Fibroblast of skin of scalp (primary cell): ENCODE measurements at places on chromosomes 16 and 17.

DNA sequence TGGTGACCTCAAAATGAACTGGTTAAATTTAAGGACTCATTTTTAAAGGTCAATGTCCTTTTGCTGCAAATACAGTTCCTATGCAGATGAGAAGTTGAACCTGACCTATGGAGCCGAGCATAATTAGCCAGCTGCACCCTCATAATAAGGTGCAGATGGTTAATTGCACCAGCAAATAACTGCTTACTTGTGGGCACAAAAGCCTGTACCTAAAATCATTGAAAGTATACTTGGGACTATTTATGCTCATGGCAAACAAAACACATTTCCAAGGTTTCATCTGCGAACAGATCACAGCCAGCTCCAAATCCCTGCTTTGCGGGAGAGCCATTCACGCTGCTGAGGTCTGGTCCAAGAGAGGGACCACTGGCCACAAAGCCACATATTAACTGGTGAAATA lies 13.0 kb downstream of the HYDIN start:
- no peak for DNase-seq

- no peak for DNase-seq
Measured at GRCh38 chr16:67886387-67886786, 1.7 kb downstream of the NRN1L start.

DNA sequence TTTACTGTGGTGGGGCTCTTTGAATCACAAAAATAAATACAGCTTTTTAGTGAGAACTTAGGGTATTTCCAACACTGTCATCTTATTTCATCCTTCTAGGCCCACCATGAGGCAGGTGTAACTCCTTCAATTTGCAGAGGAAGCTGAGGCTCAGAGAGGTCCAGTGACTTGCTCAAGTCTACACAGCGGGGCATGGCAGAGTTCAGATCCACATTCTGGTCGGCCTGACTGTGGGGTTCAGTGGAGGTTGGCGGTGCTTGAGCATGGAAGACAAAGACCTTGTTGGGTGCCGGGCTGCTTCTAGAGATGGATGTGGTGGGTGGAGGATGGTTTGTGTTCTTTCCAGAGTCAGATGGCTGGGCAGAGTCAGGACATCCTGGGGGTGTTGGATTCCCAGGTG lies 39.8 kb downstream of the PLCG2 start:
- DNase-seq: no peak

DNA sequence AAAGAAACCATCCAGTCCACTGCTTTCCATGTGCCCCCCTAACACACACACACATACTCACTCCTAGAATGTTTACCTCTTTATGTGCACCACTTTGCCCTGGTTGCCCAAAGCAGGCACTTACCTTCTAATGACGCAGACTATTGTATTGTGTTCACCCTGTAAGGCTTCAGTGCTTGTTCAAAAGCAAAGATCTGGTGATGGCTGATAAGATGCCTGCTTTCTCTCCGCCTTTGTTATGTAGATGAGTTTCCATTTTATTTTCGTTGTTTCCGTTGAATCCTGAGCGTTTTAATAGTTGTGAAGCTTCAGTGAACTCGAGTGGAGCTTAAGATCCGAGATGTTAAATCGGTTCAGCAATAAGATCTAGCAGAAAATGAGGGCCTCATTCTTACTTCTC lies 452.7 kb downstream of the TMEM114 start:
- DNase-seq: no peak

- no peak for DNase-seq
Measured at GRCh38 chr16:84840687-84841627, 21.2 kb downstream of the CRISPLD2 start.

- DNase-seq: peak; percentile 61
Measured at GRCh38 chr16:84739349-84740124, 39.7 kb downstream of the USP10 start.

DNA sequence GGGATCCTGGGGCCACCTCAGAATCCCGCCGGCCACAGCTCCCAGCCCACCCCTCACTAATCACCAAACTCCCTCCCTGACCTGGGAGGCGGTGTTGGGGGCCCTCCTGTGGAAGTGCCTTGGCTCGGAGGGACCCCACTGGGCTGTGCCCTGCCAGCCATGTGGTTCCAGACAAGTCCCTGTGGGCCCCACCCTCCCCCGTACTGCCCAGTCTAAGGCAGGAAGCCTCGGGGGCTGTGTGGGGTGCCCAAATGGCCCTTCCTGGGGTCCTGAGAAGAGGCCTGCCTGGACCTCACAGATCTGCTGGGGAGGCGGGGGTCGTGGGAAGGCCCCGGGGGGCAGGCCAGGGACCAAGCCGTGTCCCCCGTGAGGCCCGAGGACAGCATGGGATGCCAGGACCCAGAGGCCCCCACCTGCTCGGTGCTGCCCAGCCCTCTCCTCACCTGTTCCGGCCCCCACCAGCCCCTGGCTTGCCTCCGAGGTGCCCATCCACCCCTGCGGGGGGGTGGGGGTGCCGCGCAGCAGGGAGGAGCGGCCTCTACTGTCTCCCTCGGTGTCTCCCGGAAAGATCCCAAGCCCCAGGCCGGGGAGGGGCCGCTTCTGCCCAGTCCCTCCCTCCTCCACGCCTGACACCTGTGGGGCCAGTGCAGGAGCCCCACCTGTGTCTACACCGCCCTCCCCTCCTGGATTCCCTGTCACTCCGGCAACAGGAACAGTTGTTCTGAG lies 9.3 kb upstream of the KREMEN2 start:
- no peak for DNase-seq

DNA sequence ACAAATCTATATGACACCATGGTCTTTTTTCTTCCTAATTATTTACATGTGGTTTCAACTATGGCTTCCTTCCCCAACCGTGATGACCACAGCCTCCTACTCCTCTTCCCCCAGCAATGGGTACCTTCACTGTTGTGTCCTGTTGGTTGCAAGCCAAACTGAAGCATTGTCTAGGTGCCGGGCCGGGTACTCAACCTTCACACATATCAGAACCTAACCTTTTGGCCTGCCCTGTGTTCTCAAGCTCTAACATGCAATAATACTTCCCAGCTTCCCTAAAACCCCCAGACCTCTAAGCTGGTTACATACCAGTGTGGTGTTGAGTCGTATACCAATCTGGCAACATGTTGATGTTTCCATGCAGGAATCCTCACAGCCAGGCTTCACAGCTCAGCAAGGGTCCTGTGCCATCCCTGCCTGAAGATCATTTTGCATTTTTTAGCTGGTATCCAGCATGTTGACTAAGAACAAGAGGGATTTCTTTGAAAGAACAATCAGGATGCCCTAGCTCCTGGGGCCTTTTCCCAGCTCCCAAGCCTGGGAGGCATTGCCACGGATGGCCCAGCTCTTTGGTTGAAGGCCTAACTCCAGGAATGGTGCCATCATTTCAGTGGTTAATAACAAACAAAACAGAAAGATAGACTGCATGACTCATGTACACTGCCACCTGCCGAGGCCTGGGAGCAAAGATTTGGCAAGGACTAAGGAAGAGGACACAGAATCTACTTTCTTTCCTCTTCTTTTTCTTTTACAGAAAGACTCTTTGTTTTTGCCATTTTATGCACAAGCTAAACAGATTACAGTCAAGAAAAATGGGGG lies 373.7 kb upstream of the SALL1 start:
- peak; percentile 54 for DNase-seq

DNA sequence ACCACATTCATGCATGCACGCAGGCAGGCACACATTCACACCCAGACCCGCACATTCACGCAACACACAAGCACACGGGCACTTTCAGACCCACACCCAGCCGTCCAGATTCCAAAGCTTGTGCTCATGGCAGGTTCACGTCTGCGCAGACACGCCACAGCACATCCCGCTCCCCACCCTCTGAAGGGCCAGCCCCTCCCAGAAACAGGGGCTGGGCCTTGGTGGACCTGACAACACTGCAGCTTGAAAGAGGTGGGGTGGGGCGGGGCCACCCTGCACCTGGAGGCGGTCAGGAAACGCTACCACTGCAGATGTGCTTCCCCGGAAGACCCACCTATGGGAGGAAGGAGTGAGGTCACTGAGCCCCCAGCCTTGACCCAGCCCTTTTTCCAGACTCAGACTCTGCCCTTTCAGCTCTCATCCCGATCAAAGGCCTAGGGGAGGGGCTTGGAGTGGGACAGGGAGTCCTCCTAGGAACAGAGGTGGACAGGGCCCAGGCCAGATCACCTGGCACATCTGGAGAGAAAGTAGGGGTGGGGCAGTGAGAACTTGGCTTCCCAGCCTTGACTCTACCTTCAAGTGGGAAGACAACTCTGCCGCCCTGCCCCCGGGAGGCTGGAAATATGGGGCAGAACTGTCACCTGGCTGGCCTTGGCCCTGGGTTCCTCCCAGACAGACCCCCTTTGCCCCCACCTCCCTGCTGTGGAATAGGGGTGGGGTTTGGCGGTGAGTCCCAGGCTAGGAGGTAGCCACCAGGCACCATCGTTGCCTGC lies 11.0 kb downstream of the P3H4 start:
- DNase-seq: peak; percentile 65

DNA sequence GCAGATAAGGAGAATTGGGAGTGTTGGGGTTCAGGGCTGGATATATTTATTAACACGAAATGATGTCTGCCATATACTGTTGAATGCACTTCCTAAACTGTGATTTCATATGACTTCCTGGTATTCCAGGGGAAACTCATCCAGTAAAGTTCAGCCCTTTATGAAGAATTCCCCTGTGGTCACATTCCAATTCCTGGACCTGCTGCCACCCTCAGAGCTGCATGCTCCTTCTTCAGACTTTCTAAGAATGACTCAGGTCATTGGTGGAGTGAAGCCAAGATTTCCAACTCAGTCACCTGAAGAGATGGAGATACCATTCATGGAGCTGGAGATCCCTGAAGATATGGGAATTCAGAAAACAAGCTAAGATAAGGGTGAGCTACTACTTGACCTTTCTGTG lies 114.2 kb upstream of the TMEM97 start:
- DNase-seq: peak; percentile 53

DNA sequence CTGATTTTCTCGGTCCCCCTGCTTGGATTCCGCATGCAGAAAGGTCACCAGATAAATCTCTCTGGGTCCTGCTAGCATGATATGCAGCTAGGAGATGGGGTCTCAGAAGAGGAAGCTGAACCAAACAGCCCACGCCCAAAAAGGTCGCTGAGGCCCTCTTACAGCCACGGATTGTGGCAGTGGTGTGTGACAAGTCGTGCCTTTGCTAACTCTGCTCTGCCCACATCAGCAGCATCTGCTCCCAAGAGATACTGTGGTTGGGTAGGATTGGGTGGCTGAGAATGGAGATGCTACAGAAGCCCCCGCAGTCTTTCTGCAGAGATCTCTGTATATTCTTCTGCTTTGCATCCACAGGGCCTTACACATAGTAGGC lies 15.2 kb upstream of the SKAP1 start:
- DNase-seq: no peak

DNA sequence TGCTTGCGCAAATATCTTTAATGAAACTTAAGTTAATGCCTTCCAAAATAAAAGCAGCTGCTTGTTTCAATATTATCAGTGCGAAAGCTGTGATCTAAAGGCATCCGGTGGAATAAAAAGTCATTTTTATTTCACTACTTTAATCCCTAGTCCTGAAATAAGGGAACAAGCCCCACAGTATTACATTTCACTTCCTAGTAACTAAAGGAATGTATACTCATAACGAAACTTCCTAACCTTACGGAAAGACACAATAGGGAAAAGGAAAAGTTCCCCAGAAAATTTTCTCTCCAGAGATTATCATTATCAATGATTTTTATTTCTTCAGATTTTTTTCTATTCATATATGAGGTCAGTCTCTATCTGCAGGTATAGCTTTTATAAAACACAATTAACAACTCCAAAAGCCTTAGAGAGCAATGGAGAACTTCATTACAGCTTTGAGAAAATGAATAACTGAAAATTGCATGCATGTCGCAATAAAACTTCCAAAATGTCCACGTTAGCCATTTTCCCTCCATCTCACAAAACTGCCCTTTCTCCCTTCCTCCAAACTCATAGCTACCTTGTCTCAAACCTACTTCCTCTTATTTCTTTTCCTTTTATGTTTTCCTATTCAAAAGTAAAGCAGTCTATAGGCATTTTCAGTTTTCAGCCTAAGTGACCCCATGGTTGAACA lies 154.3 kb upstream of the MED13 start:
- DNase-seq: no peak

DNA sequence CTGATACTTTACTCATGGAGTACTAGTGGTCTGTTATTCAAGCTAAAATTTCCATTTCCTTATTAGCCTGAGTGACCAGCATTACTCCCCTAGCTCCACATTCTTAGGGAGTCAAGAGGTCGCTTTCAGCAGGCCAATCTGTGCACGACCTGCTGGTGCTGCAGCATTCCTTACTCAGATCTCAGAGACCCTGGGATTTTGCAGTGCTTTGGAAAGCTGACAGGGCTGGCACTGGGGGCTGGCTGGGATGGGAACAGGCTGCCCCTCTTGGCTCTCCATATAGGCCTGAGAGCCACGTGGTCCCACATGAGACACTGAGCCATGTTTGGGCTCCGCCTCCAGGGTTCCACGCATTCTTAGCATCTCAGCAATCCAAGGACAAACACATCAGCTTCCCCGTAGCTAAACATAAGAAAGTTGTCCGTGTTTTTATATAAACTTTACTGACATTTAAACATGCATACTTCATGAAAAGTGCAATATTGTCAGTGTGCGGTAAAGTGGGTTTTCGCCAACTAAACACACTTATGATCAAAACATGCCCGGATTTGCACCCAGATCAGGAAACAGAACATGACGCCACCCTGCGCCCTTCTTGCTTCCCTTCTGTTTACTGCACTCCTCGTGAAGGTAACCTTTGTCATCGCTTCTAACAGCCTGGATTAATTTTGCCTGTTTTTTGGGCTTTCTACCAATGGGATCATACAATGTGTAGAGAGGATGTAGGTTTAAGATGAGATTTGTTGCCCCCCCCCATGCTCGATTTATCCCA lies 254.5 kb upstream of the CACNG5 start:
- DNase-seq: peak; percentile 67

DNA sequence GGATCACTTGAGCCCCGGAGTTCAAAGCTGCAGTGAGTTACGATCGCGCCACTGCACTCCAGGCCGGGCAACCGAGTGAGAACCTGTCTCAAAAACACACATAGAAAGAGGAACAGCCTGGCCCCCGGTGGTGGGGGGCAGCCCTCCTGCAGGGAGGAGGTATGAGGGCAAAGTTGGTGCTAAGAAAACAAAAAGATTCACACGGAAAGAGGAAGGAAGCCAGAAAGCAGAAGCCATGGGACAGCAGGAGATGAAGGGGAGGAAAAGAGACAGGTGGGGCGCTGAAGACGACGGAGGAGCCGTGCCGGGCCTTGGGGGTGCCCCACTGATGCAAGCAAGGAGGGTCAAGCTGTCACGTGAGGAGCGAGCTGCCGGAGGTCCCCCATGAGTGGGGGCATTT lies 8.2 kb upstream of the C16orf74 start:
- DNase-seq: no peak

DNA sequence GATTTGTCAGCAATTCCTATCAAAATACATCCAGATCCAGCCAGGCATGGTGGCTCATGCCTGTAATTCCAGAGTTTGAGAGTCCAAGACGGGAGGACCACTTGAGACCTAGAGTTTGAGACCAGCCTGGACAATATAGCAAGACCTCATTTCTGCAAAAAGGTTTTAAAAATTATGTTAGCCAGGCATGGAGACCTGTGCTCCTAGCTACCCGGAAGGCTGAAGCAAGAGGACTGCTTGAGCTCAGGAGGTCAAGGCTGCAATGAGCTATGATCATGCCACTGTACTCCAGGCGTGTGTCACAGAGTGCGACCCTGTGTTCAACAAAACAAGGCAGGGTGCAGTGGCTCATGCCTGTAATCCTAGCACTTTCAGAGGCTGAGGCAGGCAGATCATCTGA lies 215.2 kb downstream of the CPPED1 start:
- DNase-seq: no peak
